ENCODE measurements at places on chromosomes 4 and X.

GRCh38 chr4:149885896-149886295, 70.3 kb upstream of the IQCM start:
- DNase-seq: no peak

DNA sequence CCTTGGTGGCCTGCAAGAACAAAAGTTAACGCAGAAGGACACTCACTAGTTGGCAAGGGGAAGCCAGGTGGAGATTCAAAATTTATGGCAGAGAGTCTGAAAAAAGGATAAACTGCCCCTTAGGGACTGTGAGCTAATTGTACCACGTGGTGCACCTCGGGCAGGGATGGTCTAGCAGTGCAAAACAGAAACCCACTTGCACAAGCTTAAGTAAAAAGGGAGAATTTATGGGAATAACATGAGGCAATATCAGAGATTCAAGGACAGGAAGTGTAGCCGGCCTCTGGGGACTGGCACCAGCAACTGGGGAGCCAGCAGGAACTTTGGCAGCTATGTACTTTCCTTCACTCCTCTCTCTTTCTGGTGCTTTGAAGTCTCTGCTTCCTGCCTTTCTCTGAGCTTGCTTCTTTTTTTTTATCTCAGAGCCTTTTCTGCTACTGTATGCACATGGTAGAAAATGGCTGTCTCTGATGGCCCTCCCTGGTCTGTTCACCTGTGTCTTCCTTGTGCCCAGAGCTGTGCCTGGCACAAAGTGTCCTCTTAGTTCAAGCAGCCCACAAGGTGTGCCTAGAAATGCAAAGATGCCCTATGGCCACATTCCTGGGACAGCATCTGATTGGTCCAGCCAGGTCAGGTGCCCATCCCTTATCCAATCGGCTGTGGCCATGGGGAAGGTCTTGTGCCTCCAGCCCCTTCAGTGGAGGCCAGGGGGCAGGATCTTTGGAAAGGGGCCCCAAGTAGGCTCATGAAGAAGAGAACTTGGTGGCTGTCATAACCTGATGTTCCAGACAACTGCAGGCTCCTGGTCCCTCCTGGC, 114.8 kb upstream of the ATP6AP2 start:
- no peak for DNase-seq

GRCh38 chr4:60368986-60369385, 831.1 kb upstream of the ADGRL3 start:
- no peak for DNase-seq

DNA sequence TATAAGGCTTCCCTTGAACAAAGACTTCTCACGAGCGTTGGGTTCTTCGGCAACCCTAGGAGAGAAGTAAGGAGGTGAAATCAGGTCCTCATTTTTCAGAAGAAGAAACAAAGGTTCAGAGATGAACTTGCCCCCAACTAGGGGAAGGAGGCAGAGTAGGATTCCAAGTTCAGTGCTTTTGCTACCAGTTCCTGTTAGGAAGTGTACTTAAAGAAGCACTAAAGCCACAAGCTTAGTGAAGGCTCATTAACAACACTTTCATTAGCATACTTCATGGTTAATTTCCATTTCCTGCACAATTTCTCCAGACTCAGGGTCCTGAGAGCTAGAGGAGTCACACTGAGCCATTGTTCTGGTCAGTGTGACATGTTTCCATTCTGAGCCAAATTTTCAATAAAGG, 52.1 kb downstream of the VSIG4 start:
- DNase-seq: no peak

GRCh38 chr4:67879486-67879885, 4.3 kb downstream of the TMPRSS11D start:
- no peak for DNase-seq

- DNase-seq: peak; percentile 74
These were observed 4.6 kb upstream of the MAD2L1 start for GRCh38 chr4:120071192-120071795.

- no peak for DNase-seq
These were observed 81.3 kb upstream of the TRPC5 start for GRCh38 chrX:112163906-112164305.

- no peak for DNase-seq
These were observed 5.5 kb upstream of the PIGA start for GRCh38 chrX:15340867-15341266.

DNA sequence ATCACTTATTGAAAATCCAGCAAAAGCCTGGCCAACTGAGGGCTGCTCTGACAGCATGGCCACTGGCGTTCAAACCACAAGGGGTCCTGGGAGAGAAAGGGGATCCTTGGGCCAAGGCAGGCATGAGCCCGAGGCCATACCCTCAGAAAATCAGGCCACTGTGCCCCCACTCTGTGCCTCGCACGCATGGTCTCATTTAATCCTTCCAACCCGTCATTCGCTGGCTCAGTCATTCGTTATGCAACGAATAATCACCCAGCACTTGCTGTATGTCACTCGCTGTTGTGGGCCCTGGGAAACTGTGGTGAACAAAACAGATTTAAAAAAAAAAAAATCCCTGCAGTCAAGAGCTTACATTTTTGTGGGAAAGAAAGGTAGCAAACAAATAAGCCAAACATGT, 112.7 kb downstream of the BCOR start:
- DNase-seq: no peak

DNA sequence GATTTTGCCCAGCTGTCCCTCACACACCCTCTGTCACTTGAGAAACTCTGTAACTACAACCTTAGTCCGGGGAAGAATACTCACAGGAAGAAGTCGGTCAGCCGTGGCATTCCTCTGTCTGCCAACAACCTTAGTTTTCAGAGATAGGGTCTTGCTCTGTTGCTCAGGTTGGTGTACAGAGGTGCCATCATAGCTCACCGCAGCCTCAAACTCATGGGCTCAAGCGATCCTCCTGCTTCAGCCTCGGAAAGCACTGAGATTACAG, 12.2 kb upstream of the SPCS3 start:
- no peak for DNase-seq

DNA sequence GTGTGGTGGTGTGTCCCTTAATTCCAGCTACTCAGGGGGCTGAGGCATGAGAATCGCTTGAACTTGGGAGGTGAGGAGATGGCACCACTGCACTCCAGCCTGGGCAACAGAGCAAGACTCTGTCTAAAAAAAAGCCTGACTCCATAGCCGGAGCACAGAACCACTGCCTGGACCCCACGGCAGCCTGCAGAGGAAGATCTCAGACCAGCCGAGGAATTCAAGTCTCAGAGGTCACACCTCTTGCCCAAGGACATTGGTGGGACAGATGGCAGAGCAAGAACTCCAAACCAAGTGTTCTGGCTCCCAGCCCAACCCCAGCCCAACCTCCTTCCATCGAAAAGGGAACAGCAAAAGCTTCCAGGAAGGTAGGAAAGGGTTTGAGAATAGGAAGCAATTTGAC, 70.8 kb downstream of the SMIM20 start:
- DNase-seq: no peak

GRCh38 chrX:48938721-48939425, 18.5 kb downstream of the OTUD5 start:
- peak; percentile 82 for DNase-seq

GRCh38 chrX:2696698-2697215, 5.7 kb downstream of the CD99 start:
- DNase-seq: peak; percentile 77

DNA sequence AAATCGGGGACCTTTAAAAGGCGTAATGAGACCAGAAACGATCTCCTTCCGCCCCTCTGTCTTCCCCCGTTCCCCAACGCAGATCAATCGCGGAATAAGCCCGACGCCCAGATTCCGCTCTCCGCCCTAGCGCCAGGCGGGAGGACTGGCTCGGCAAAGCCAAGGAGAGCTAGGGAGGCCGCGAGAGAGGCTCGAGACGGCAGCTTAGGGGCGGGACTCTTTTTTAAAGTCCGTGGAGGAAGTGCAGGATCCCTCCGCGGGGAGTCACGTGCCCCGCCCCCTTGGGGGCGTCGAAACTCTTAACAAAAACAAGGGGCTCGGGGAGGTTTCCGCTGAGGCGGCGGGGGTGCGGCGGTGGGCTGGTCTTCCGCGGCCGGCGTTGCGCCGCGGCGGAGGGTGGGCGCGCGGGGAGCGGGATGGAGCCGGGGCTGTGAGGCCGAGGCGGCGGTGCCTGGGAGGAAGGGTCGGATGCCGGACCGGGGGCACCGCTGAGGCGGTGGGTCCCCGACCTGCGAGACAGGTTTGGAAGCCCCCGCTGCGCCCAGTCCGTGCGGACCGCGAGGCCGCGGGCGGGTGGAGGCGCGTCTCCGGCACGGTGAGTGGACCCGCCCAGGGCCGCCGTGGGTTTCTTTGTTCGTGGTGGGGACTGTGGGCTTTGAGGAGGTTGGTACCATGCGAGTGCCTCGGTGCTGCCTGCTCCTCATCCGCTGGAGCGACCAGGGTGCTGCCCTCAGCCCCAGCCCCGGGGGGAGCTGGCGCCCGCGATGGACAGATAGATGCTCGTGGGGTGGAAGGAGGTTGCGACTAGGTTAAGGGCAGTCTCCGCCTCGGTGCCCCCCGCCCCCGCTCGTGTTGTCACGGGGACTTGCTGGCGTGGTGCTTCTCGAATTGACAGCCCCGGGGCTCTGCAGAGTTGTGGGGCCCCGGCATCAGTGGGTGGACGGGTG, at the start of gene CCNG2:
Gene CCNG2, plus strand, starts transcription at position 296 of the 947 bp plus-strand sequence. CDS start 1,326 bp downstream, outside the sequence.
- DNase-seq: peak; percentile 89

DNA sequence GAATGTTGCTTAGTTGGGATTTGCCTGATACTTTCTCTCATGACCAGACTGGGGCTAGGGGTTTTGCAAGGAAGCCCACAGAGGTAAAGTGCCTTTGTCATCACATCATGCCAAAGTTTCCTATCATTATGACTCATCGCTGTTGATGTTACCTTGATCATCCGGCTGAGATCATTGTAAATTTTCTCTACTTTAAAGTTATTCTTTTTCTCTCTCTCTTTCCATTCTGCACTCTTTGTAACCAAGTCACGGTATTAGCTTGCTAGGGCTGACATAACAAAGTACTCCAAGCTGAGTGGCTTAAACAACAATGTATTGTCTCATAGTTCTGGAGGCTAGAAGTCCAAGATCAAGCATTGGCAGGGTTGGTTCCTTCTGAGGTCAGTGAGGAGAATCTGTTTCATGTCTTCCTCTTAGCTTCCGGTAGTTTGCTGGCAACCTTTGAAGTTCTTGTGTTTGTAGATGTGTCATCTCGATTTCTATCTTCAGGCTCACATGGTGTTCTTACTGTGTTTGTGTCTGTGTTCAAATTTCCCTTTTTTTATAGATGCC, 113.0 kb downstream of the DTHD1 start:
- peak; percentile 73 for DNase-seq

GRCh38 chr4:118734491-118735205, 49.5 kb downstream of the METTL14 start:
- no peak for DNase-seq

DNA sequence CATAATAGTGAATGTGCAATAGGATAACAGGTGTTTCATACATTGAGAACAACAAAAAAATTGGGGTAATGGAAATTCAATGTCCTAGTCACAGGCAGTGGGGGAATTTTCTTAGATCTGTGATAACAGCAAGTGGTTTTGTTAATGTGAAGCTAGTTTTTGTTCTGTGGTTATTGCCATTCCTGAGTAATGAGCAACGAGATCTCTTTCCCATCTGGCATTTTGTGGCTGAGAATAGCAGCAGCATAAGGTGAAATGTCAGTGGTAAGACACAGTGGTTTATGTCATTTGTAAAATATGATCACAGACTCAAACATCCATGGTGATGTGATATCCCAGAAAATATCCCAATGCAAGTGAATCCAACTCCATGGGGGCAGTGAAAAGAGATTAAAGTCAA, 497.5 kb downstream of the KCNIP4 start:
- DNase-seq: no peak

- no peak for DNase-seq
These were observed 607.8 kb upstream of the ZFP42 start for GRCh38 chr4:187387739-187388138.

- DNase-seq: peak; percentile 15
These were observed 2185.1 kb upstream of the TENM3 start for GRCh38 chr4:180057891-180058671.

DNA sequence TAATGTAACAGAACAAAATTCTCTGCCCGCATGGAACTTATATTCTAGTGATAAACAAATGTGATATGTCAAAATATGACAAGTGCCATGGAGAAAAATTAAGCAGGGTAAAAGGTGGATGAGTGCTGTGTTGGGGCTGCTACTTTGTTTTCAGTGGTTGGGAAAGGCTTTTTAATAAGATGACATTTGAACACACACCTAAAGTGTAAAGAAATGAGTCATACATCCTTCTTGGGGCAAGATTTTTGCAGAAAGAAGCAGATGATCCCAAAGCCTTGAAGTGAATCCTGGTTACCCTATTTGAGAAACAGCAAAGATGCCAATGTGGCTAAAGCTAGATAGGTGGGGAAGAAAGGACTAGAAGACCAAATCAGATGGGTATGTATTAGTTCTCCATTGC, 564.1 kb downstream of the INPP4B start:
- DNase-seq: no peak

All from activated CD4-positive, alpha-beta T cell treated with anti-CD3 and anti-CD28 coated beads, Interleukin-2, amount 10 ng/mL, durations not matched to agents 7 days and 5 days (primary cell).